NCI-H82 (cell line): ENCODE measurements at places on chromosomes 12 and 14.

DNA sequence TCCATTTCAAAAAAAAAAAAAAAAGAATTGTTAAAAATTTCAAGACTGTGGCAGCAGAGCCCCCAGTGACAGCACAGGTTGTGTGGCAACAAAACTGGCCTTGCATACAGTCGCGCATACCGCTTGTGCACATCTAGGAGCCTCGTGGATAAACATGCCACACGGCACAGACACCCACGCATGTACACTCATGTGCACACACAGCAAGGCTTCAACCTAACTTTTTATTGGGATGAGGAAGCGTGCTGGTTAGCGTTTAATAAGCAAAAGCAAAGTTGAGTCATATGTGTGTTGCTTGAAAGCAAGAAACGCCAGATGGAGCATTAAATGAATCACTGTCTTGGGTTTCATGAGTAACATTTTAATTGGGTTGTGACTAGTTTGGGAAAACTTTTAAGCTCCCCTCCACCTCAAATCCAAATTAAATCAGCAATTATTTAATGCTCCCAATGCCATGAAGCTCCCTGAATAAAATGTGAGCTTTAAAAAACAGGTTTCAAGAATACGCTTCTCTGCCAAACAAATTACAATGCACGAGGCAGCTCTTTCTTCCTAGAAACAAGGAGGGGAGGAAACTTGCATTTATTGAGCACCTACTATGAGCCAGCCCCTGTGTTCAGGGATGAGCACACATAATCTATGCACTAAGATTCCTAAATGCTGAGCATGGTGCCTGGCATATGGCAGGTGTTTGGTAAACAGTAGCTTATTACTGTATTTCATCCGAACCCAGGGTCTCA, 35.7 kb upstream of the EML1 start:
- DNase-seq = no peak

DNA sequence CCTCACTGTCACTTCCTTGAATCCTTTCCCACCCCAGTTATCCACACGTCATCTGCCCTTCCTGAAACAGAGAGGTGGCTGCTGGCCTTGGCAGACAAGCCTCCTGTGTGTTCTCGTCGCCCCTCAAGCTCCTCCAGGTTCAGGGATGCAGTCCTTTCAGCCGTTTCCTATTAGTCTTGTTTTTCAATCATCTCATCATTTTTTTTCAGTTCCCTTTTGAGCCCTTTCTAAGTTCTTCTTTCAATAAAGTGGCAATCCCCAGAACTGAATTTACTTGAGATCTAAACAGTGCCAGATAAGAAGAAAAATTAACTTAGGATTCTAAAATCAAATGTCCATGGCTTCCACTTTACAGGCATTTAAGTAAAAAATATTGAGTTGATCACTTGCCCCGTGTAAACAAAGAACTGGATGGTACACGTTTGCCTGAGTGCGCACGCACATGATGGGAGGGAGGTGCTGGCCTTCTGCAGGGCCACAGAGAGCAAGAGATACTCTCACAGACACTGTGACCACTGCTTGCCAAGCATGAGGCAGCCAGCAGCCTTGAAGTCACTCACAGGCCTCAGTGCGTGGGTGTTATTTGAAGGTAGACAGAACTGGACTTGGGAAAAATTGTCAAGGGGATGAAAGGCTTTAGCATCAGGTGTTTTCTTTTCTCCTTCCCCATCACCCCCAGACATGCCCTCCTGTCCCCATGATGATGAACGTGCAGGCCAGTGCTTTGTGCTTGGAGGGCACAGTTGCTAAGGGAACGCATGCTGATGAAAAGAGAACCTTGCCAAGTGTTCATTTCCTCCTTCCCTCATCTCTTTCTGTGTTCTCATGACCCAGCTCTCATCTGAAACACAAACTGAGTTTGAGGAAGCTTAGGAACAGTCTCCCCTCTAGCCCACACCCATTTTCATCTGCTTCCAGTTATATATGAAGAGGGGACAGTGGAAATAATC, 408.3 kb downstream of the EGLN3 start:
- DNase-seq = no peak

GRCh38 chr12:6205144-6205539, 4.9 kb downstream of the CD9 start:
- DNase-seq = no peak

GRCh38 chr14:65832431-65833266, 420.1 kb downstream of the FUT8 start:
- DNase-seq = peak; percentile 44

DNA sequence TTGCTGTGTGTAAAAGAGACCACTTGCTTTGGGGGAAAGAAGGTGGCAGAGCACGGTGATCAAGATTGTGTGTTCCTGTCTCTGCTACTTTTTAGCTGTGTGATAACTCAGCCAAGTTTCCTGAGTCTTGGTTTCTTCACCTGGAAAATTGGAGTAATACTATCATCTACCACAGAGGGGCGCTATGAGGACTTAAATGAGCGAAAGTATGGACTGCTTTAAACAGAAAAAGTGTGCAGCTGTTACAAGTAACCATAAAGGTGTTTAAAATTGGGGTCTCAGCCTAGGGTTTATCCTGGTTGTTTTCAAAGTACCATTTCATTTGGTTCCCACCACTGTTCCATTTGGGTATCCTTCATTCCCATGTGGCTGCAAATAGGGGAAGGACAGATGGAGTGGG, 65.9 kb upstream of the WSCD2 start:
- DNase-seq = peak; percentile 59

GRCh38 chr14:34699873-34700621, 14.3 kb downstream of the CFL2 start:
- DNase-seq = peak; percentile 84

DNA sequence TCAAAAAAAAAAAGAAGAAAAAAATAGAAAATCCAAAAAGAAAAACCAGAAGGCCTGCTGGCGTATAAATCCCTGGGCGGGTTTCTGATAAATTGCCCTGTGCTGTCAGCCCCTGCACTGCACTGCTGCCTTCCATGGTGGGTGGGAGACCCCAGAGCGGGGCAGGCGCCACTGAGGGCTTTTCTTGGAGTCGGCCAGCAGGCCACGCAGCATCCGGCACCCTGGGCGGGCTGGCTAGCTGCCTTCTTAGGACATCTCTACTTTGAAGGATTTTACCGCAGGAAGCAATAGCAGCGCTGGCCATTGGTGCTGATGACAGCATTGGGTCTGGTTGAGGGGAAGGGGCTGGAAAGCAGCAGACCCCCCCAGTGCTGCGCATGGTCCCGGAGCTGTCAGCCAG, 29.1 kb downstream of the IL31 start:
- no peak for DNase-seq

DNA sequence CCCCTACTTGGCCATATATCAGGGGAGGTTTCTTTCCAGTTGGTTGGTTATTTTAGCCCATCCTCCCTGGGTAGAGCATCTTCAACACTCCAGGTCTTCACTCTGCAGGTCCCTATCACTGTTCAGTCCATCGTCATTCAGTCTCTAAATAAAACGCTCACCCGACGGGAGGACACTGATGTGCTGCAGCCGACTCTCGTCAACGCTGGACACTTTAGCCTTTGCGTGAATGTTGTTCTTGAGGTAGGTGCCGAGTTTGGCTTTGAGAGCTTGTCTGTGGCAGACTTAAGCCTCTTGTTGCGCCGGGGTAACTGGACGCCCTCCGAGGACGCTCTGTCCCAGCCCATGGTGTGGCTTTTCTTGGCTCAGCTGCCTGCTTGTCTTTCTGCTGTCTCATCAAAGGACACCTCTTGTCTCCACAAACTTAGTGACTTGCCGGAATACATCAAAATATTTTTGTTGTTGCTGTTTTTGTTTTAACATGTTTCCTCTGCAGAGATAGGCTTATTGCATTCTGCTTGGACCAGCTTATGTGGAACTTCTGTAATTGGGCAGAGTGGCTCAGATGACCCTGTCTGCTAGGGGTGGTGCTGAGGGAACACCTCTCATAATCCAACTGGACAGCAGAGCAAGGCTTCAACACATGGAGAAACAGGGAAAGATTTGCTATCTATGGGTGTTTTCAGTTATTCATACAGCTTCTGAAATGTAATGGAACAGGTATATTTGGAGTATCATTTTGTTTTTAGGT, 26.5 kb downstream of the TCTN1 start:
- no peak for DNase-seq
